ENCODE measurements at places on chromosomes 6 and 20.
A peak's percentile ranks its signal among the peaks of the same experiment; 100 is the strongest.

- no peak for DNase-seq
These were observed 153.5 kb downstream of the CFAP61 start for GRCh38 chr20:20205862-20206236.

- no peak for DNase-seq
These were observed 12.7 kb downstream of the SYNGAP1 start for GRCh38 chr6:33432546-33432945.

DNA sequence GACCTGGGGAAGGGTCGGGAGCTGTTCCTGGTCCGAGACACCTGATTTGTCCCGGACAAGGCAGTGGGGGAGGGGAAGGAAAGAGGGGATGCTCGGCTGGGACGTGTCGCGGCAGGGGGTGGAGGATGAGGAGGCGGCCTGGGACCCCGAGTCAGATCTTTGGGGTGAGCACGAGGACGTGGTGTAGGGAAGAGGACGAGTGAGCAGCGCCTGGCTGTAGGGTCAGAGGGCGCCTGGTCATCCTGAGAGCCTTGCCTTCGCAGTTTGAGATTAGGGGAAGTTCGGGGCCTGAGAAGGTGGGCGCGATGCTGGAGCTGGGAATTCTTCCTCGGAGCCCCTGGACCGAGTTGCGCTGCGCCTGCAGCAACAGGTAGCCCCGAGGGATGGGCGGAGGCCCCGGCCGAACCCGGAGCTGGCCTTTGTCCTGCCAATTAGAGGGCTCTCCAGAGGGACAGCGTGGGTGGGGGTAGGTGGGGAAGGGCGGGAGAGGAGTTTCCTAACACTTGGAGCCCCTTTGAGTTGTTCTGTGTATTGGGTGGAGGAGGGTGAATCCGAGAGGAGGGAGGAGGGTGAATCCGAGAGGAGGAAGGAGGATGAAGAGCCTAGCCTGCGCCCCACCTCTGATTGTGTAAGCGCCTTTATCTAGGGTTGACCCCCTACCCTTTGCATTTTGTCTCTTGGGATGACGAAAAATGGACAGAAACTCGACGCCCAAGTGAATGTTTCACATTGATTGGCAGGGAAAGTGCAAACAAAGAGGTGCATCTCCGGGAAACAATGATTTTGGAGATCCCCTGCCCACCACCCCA, 72.0 kb downstream of the SOX4 start:
- no peak for DNase-seq

DNA sequence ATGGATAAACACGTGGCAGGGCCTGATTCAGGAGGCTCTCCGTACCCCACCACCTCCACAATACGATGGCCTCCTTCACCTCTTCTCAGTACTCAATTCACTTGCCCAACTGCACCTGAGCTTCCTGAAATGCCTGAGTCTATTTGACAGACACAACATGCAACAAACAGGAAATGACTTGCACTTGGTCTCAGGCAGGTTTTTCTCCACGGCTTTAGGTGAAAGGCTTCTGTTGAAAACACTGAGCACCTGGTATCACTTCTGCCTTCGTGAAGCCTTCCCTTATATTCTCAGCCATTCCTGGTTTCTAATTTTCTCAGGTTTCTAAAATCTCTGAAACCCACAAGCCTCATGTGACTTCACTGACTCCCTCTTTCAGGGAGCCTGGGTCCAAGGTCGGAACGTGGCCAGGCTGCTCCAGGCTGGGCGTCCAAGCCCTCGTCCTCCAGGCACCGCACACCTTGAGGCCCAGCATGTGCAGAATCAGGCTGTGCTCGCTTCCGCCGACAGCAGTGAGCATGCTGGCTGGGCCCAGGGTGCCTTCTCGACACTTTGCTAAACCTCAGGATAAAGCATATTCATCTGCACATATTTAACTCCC, 34.7 kb downstream of the TAF4 start:
- peak; percentile 66 for DNase-seq

DNA sequence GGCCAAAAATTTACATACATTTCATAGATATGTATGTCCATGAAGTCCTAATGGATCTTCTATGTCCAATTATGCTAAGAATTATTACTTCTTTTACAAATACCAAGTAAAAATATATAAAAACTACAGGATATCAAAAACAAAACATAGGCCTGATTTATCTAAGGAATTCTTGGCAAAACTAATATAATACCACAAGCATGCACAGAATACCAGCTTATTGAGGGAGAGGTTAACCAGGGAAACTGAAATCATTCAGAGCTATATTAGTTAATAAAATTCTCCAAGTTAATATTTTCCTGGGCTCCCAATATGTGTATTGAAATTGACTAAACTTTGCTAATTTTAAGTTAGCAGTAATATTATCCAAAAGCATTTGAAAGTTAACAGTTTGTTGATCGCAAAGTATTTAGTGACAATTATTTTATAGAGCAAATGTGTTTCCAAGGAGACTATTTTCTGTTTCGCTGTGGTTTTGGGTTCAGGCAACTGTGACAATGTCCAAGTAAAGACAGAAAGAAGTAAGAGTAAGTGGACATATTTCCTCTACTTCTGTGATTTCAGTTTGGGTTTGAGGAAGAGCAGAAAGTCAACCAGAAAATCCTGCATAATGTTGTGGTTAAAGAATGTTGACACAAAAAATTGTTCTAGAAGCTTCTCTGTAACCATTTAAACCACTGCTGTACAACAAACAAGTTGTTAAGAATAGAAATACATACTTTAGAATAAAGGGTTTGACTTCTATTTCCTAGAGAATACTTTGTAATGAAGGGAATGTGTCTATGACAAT, 167.4 kb downstream of the COL21A1 start:
- DNase-seq = no peak
